ENCODE measurements at places on chromosomes 11 and 22.

- no peak for DNase-seq
These were observed 37.8 kb downstream of the SCN3B start for GRCh38 chr11:123616505-123617198.

GRCh38 chr11:86119077-86119476, 50.2 kb upstream of the PICALM start:
- no peak for DNase-seq

- no peak for DNase-seq
These were observed 37.0 kb downstream of the OSBP2 start for GRCh38 chr22:30731658-30732057.

- DNase-seq: peak; percentile 49
These were observed 22.3 kb downstream of the MMP27 start for GRCh38 chr11:102683277-102683676.

GRCh38 chr11:128469220-128469619, 118.1 kb downstream of the ETS1 start:
- no peak for DNase-seq
